Activated gamma-delta T cell treated with anti-CD3 and anti-CD28 coated beads, Interleukin-2, amount 50 U/mL, for 16 hours (primary cell): ENCODE measurements at places on chromosomes 3 and 15.

- no peak for DNase-seq
Observed at GRCh38 chr3:61184956-61185355, 66.3 kb downstream of the FHIT start.

DNA sequence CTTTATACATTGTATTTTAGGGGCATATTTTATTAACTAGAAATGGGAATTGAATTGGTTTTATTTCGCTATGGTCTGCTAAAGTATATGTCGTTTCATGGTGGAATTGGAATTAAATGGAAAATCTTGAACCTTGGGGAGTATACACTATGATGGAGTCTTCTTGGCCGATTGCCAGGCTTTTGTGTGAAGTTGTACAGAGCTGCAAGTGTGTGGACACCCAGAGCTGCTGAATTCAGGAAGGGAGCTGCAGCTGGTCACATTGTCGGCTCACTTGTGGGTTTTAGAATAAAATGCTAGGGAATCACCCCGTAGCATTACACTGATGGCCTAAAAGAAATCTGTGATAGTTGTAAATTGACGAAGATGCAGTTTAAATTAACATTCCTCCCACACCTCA lies 35.1 kb downstream of the USP3 start:
- no peak for DNase-seq

- no peak for DNase-seq
Observed at GRCh38 chr3:171077261-171077660, 50.7 kb upstream of the SLC2A2 start.

DNA sequence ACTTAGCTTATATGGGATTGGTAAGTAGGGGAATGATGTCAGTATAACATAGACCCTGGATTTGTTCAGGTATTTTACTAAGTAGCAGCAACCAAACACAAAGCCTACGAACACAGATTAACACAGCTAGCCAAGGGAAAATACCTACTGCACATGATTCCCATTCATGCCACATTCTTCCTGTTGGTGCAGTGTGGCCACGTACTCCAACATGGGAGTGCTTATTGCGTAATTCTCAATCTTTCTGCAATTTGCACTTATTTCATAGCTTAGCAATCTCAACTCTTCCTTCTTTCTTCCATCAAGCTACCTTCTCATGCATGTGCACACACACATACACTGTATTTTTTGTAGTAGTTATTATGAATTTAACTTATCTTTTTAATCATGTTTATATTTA lies 186.8 kb downstream of the IL5RA start:
- DNase-seq: no peak

- no peak for DNase-seq
Observed at GRCh38 chr15:66911131-66911700, 154.2 kb upstream of the SMAD3 start.

GRCh38 chr3:124217542-124217941 lies 225.6 kb upstream of the ROPN1 start:
- DNase-seq: no peak

GRCh38 chr15:70831094-70831911 lies 22.7 kb downstream of the LARP6 start:
- no peak for DNase-seq

- DNase-seq: peak; percentile 33
Observed at GRCh38 chr15:89177633-89178306, 43.6 kb downstream of the RLBP1 start.

DNA sequence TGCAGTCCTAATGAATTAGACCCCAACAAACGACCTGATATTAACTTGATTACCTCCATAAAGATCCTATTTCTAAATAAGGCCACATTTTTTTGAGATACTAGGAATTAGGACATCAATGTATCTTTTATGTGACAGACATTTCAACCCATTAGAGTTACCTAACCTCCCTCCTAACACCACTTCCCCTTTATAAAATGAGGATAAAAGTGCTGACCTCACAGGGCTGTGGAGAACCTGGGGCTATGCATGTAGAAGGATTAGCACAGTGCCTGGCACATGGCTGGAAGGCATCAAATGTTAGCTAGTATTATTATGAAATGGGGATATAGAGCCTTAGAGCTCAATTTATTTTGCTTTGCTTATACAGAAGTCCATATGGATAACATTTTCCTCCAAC lies 53.5 kb upstream of the LRRN1 start:
- DNase-seq: no peak

DNA sequence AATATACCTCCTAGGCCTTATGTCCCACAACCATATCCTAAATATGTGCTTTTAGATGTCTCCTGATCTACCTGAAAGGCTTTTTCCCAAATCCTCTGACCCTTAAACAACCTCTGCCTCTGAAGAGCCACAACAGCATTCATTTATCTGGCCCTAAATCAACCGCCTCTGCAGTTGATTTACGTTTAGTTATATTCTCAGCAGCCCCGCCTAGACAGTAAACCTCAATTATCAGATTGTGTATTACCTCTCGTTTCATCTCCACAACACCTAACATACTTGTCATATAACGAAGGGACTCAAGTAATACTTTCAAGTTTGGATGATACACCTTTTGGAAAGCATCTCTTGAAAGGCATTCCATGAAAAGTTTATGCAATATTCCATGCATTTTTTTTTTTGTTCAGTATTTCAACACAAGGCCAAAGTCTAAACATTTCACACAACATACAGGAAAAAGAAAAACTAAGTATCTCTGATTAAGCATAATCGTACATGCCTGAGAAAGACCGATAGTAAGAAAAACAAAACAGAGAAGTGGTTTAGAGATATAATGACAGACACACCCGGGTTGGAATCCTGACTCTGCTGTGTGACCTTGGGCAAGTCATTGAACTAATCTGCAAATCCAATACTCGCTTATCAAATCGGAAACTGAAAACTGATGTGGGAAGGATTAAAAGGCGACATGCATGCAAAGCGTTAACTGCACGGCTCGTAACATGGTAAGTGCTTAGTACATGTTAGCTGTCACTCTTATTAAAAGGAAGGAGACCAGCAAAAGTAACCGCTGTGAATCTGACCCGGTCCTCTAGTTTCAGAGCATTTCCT lies 778 bp downstream of the CRBN start:
- no peak for DNase-seq

GRCh38 chr3:66534304-66534845 lies 33.6 kb upstream of the LRIG1 start:
- DNase-seq: no peak

GRCh38 chr3:188916934-188917401 lies 254.8 kb upstream of the TPRG1 start:
- no peak for DNase-seq

DNA sequence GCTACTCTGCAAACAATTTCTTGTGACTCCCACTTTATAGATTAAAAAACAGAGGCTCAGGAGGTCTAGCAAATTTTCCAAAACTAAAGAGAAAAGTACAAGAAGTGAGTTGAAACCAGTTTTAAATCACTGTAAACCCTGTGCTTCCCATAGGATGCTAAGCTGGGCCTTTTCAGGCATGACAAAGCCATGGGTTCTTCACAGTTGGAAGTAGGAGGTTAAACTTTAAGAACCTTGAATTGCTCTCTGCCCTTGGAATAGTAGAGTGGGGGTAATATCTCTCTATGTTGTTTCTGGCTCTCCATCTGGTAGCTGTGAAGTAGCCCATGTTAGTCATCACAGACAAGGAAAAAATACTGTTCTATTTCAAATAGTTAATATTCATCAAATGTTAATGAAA lies 193.6 kb upstream of the SATB1 start:
- DNase-seq: no peak

DNA sequence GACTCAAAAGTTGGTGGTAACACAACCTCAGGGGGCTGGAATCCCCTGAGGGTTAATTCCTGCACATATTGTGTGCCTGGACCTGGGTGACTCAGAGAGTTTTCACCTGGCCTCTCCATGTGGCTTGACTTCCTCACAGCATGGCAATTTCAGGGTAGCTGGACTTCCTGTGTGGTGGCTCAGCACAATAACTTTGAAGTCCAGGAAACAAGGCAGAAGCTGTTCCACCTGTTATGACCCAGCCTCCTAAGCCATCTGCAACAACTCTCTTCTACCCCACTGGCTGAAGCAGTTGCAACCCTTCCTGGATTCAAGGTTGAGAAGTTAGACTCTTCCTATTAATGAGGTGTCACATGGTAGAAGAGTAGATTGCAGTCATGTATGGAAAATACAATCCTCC lies 58.4 kb downstream of the EDEM1 start:
- DNase-seq: no peak

GRCh38 chr3:97689962-97690361 lies 74.6 kb upstream of the ARL6 start:
- no peak for DNase-seq

GRCh38 chr3:138381413-138381901 lies 33.1 kb downstream of the MRAS start:
- DNase-seq: no peak
